Fibroblast of skin of right quadriceps (primary cell): ENCODE measurements at places on chromosomes 1 and 21.

- DNase-seq = no peak
Measured at GRCh38 chr1:245512980-245513578, 358.3 kb downstream of the KIF26B start.

DNA sequence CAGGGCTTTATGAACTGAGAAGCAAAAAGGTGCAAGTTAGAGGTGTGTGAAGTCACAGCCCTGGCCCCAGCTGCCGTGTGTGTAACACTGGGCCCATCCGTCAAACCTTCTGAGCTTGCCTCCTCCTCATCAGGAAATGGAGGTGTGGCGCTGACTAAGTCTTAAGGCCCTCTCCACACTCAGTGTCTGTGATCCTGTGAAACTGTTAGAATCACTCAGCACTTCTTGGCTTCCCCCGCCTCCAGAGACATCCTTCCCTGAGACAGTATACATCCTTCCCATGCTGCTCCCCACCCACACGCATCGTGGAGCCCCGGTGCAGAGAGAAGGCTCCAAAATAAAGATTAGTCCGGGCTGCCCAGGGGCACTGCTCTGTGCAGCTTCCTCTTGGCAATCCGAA, 33.3 kb downstream of the LRP8 start:
- DNase-seq = peak; percentile 62

GRCh38 chr1:156641761-156642264, at the start of gene BCAN:
TSS of gene BCAN (plus strand) at chr1:156642117. CDS start at chr1:156646055, 3,938 bp downstream.
- no peak for DNase-seq

GRCh38 chr1:147514233-147514632, 27.1 kb upstream of the BCL9 start:
- DNase-seq = no peak

DNA sequence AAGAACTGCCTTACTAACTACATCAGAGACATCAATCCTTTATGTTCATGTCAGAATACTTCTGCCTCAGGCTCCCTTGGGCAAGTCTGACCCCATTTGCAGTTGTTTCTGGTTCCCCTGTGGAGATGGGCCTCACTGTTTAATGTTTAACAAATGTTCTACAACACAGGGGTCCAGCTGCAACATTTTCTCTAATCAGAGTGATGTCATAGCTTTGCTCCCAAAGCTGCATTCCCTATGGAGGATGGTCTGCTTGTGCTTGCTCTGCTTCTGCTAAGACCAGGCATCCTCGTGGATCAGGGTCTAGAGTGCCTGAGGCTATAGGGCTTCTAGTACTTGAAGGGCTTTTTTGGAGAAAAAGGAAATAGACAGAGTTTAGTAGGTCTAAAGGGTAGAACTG, 1071.2 kb downstream of the TTLL7 start:
- DNase-seq = no peak

DNA sequence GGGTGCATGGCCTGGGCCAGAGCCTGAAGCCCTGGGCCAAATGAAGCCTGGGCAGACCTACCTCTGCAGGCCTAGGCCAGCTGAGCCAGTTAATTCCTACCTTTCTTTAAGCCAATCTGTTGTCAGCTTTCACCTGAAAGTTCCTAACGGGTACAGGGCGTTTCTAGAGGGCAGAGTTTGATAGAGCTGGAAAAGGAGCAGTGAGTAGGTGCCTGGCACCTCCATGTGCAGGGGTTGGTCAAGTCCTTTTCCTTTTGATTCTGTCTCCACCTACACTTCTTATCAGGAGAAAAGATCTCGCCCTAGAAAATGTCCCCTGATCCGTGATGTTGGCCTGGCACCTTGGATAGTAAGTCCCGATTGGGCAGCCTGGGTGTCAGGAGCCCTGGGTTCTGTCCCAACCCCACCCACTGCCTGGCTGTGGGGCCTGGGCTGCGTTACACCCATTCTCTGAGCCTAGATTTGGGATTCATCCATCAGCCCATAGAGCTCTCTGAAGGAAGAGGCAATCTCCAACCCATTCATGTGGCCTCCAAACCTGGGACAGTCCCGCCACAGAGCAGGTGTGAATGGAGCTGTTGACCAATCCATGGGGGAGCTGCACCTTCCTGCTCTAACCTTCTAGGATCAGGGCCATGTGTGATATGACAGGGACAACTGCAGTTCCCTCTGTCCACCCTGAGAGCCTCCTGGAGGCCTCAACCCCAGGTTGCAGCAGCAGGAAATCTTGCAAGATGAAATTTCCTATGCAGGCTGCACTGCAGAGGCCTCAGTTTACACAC, 304.3 kb downstream of the MATN1 start:
- no peak for DNase-seq

GRCh38 chr1:46134660-46135331, 2.4 kb upstream of the PIK3R3 start:
- DNase-seq = peak; percentile 73

GRCh38 chr1:116765962-116766361, 11.7 kb downstream of the CD2 start:
- peak; percentile 35 for DNase-seq

DNA sequence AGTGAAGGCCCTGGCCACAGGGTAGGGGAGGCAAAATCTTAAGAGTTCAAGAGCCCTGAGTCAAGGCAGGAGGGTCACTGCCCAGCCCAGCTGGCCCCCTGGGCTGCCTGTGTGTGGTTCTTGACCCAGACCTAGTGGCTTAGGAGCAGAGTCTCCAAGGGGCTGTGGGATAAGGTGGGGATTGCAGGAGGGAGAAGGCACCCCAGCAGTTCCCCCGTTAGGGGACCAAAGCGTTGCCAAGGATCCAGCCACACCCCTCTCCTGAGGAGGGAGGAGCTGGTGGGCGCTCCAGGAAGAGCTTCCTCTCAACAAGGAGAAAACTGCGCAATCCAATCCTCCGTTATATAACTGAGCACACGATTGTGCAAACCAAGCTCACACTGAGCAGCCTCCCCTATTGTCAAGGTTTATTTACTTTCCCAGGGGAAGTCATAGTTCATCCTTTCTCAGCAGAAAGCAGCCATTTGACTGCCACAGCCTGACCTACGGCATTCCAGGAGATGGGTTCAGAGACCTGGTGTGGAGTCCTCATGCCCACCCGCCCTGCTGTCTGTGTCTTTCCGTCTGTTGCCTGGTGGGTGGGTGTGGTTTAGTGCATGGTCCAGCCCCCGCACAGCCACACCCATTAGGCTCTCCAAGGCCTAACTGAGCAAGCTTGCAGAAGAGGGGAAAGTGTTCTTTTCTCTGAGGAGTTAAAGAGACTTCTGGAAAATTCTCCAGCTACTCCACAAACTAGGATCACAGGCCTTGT, 3.5 kb downstream of the EPHX1 start:
- peak; percentile 40 for DNase-seq

DNA sequence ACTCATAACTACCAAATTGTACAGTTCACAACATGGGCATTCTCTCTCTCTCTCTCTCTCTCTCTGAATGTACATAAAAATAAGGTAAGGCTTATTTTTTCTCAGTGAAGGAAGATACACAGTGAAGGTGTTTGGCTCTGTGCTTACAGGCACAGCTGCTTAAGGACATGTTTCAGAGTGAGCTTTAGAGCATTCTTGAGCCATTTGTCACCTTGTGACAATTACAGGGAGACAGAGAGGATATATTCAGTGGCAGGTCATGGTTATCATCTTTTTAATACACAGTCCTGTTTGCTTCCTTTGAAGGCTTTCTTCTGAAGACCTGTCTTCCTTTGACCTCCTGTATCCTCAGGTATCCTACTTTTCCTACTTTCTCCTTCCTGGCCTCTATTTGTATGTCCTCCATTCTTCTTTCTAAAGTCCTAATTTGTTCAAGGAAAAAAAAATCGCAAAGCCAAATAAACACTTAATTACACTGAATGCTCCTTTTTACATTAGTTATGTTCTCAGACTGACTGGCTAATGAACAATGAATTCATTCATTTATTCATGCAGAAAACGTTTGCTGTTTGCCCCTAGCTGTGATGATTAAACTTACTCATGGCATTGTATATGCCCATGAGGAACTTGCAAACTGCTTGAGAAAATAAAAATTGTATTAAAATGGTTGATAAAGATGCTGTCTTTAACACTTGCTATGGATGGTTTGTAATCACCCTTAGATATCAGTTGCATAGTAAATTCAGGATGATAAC, 33.4 kb downstream of the HSD17B7 start:
- no peak for DNase-seq

DNA sequence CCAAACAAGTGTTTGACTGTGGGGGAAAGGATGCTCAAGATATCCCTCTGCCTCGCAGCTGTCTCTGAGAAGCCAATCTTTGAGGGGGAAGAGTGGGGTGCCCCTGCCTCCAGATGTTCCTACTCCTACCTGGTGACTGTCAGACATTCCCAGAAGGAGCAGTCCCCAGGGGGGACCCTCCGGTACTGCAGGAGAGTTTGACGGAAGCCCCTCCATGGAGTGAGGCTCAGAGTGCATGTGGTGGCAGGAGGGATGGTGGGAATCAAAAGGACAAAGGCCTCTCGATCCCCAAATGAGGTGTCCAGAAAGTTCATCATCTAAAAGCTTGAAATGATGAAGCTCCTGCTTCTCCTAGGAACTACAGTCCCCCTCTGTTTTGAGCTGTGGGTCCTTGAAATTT, 5.3 kb downstream of the SLC27A3 start:
- DNase-seq = no peak

GRCh38 chr1:18064534-18064933, 43.1 kb upstream of the IGSF21 start:
- DNase-seq = no peak

GRCh38 chr1:242185731-242186130, 186.8 kb upstream of the MAP1LC3C start:
- no peak for DNase-seq

GRCh38 chr1:5727191-5727590, 265.0 kb downstream of the NPHP4 start:
- DNase-seq = no peak

GRCh38 chr1:152951711-152952110, 4.7 kb downstream of the SPRR5 start:
- no peak for DNase-seq

- DNase-seq = peak; percentile 36
Measured at GRCh38 chr1:183568176-183569021, 21.9 kb downstream of the NCF2 start.

DNA sequence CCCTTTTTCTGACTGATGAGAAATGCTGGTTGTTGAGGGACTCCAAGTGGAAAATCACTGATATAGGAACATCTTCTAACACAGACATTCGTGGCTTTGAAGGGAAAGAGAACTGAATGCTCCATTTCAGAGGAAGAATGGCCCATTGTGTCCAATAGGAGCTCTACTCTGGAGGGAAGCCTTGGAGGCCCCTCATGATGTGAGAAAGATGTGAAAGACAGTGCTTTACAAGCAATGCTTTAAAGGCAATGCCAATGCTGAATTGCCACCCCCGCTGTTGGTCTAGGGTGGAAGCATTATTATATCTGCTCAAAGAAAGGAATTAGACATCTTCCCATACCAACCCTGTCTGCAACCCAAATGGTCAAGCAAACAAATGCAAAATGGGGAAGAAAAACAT, 13.7 kb downstream of the NMNAT2 start:
- no peak for DNase-seq

DNA sequence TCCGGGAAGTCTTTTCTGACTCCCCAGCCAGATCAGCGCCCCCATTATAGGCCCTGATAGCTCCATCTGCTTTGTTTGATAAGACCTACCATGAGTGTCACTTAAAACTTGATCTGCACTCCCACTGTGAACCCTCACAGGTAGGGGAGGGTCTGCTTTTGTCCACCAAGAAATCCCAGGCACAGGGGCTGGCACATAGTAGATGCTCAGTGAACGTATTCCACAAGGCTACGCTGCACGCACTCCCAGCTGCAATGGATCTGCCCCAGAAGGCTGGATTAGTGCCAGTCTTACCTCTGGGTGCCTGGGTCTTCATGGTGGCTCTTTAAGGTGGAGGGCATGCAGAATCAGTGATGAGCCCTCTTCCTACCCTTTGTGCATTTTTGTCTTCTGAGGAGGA, 447.1 kb downstream of the PTPRU start:
- DNase-seq = no peak

DNA sequence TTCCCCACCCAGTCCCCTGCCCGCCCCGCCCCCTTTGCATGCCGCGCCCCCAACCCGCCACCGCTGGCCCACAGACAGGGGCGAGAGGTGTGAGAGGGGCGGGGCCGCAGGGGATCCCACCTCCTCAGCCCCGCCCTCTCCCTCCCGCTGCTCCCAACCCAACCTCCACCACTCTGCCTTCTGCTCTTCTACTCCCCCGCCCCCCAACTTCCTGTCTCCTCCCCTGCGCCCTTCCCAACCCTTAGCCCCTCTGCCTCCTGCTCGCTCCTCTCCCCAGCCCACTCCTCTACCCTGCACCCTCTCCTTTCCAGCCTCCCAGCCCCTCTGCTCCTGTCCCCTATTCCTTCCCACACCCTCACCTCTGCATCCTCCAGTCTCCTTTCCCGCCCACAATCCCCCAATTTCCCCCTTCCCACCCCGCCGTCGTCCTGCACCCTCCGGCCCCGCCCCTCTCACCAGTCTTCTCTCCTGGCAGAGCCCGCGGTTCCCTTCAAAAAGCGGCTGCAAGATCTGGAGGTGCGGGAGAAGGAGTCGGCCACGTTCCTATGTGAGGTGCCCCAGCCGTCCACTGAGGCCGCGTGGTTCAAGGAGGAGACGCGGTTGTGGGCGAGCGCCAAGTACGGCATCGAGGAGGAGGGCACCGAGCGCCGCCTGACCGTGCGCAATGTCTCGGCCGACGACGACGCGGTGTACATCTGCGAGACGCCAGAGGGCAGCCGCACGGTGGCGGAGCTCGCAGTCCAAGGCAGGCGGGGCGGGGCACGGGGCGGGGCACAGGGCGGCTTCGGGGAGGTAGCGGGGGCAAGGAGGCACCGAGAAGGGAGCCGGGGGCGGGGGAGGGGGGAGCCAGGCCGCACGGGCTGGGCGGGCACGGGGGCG, 5.4 kb downstream of the OBSCN start:
- DNase-seq = peak; percentile 73

DNA sequence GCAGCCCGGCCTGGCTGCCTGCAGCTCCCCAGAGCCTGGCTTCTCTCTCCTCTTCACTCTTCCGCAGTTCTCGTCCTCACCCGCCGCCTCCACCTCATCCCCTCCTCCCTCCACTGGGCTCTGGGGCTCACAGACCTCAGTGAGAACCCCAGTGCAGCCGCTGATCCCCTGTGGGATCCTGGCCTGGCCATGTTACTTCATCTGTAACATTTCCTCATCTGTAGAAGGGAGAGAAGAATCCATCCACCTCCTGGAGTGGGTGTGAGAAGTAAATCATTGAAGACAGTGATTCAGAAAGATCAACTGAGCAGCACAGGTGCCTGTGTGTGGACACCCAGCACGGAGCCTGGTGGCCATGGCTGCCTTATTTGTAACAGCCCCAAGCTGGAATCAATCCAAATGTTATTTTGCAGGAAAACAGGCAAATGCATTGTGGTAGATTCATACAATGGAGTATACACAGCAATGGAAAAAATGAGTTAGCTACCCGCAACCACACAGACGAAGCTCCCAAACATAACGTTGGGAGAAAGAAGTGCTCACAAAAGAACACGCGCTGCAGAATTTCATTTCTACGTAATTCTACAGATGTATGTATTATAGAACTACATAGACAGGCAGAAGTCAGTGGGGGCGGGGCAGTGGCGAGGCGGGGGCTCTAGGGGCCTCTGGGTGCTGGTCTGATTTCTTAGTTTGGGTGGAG, 8.7 kb downstream of the LAPTM5 start:
- no peak for DNase-seq

- no peak for DNase-seq
Measured at GRCh38 chr1:236535662-236536161, 11.9 kb downstream of the LGALS8 start.
